Cardiac septum (tissue), 1 donor: ENCODE measurements at places on chromosomes 3 and 15. TPM values are rescaled to one million over a fixed set of nuclear protein-coding genes. Genes with fewer than 3 reads are reported as not detected.

The ZNF501 gene
- 4.4 TPM for total RNA-seq

The GNB4 gene
- 14.7 TPM for total RNA-seq

The GPR156 gene
- total RNA-seq: 0.11 TPM

The ARPIN gene
- 14.4 TPM for total RNA-seq

The AVEN gene
- total RNA-seq: 14.4 TPM

The TMEM44 gene
- 5.7 TPM for total RNA-seq

The MME gene
- 3.6 TPM for total RNA-seq

The ATG3 gene
- total RNA-seq: 41.0 TPM

The TGM4 gene
- total RNA-seq: not detected

The RTP1 gene
- not detected for total RNA-seq

The ANP32A gene
- total RNA-seq: 180 TPM

The TMF1 gene
- total RNA-seq: 22.8 TPM

The ARL6IP5 gene
- total RNA-seq: 167 TPM

The GOLGA8G gene
- not detected for total RNA-seq

The DUOXA2 gene
- not detected for total RNA-seq

The GOLGA8T gene
- total RNA-seq: 1.6 TPM

The GOLGA6L24 gene
- not detected for total RNA-seq

DNA sequence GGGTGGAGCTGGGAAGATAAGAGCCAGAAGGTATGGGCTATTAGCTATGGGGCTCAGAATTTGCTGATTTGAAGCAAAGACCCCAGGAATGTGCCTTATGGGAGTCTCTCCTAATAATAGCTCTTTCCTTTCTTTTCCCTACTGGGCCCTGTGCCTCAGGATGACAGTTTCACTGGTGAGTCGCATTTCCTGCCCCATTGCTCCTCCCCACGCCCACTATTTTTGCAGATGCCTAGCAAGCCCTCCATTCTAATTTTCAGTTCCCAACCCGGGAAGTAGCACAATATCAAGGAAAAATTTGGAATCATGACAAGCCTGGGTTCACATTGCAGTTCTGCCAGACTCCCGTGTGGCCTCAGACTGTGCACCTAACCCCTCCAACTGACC lies 583 bp downstream of the IL17RE start:
- DNase-seq: no peak

GRCh38 chr3:139689122-139689521 lies 11.3 kb upstream of the NMNAT3 start:
- no peak for DNase-seq

DNA sequence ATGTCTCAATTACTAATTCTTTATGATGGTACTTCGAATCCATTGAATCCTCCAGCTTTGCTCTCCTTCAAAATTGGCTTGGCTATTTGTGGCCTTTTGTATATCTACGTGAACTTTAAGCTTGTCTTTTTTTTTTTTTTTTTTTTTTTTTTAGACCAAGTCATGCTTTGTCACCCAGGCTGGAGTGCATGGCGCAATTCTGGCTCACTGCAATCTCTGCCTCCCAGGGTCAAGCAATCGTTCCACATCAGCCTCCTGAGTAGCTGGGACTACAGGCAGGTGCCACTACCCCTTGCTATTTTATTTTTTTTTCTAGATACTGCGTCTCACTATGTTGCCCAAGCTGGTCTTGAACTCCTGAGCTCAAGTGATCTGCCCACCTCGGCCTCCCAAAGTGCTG lies 7.7 kb upstream of the DIPK2A start:
- DNase-seq: no peak

GRCh38 chr15:88636050-88636449 lies 2.8 kb upstream of the ISG20 start:
- DNase-seq: no peak

DNA sequence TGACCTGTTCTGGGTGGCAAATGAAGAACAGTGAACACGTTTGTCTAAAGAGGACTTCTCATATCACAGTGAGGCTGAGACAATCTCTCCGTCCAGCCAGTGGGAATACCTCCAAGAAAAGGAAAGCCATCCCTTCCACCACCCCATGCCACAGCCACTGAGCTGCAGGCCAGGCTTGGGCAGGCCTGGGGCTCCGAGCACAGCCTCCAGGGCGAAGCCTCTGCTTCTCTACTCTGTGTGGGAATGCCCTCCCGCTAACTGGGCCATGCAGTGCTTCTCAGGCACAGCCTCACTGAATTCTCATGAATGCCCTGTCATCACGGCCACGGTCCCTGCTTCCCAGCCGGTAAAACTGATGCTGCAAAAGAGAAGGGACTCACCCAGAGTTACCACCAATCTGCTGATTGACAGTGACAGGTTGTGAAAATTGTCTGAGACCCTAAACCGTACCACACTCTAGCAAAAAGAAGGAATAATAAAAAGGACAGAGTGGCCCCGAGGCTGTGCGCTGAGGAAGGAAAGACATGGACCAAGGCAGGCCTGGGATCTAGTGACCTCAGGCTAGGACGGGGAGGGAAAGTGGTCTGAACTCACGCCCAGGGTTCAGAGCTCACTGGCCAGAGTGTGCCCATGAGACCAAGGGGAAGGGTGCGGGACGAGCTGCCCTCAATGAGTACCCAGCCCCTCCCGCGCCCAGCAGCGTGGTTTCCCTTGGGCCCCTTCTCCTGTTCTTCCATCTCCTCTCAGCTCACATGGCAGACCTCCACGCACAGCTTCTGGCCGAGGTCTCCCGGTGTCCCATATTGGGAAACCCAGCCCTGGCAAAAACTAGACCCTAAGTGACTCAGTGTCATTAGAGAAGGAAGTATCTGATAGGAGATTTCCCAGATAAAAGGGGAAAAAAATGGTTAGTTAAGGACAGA lies 52.8 kb downstream of the DHX30 start:
- no peak for DNase-seq

- no peak for DNase-seq
Measured at GRCh38 chr3:12750223-12750622, 8.8 kb downstream of the TMEM40 start.

GRCh38 chr15:80228959-80229610 lies 22.9 kb downstream of the CTXND1 start:
- no peak for DNase-seq

GRCh38 chr15:46872981-46873330 lies 844.3 kb upstream of the SEMA6D start:
- DNase-seq: no peak

GRCh38 chr3:172209333-172210321 lies 170.2 kb downstream of the FNDC3B start:
- peak; percentile 83 for DNase-seq

GRCh38 chr3:53649816-53650215 lies 155.4 kb downstream of the CACNA1D start:
- DNase-seq: no peak

GRCh38 chr15:59017449-59017848 lies 30.0 kb downstream of the RNF111 start:
- no peak for DNase-seq

DNA sequence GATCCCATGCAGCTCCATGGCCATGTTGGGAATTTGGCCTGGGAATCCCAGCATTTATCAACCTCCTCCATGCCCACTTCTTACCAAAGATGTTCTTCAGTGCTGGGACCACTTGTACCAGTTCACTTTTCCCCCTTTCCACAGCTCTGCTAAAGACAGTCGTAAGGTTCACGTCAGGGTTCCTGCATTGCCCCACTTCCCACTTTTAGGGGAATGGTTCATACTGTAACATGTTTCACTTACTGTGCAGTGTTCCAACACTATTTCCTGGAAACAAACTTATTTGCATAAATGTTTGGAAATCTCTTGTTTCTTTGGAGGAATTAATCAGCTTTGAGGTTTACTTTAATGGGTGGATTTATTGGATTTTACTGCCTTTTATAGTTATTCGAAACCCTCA lies 17.0 kb downstream of the APH1B start:
- no peak for DNase-seq

DNA sequence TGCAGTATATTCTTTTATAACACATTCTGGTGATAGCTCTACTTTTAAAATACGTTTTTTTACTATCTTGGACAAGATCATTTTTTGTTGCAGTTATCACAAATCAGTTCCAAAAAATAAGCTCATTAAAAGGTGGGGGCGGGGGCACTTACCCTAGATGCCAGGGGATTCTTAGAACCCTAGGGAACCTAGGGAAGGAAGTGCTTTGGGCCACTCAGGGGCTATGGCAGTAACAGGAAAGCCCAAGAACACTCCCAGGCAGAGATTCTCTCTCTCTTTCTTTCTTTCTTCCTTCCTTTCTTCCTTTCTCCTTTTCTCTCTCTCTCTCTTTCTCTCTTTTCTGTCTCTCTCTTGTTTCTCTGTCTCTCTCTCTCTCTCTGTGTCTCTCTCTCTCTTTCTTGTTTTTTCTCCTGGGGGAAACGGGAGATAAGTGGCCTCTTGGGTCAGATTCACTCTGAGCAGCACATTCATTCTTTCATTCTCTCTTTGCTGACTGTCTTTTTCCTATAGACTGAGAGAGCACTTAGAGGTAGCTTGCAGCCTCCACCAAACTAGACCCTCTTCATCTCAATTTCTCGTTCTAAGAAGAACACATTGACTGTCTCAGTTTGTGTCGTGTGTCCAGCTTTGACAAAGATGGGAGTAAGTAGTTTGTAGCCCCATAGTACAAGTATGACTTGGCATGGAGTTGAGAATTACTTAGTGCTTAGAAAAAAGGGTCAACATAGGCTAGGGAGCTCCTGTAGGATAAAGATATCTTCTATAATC lies 16.6 kb downstream of the SCAANT1 start:
- DNase-seq: no peak

DNA sequence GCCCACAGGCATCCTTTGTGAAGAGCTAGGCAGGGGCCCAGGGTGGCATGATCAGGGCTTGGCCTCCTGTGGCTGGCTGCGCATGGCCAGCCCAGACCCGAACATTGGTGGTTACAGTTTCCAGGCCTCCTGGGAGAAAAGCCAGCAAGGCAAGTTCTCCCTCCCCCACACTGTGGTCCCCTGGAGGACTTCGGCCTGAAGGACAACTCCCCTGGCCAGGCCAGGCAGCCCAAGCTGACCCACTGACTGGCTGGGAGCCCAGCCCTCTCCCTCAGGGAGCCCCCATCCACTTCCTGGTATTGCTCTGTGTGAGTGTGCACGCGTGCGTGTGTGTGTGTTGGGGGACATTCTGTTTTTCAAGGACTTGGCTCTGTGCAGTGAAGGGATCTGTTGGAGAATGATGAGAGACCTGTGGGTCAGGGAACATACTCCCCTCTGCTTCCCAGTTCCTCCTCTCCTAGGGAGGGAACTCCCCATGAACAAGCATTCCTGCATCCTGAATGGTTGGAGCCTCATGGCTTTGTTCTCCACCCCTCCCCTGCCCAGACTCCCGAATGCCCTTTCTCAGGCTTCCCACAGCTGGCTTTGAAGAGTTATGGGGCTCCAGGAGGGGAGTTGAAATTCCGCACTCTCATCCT lies 29.5 kb downstream of the CORO2B start:
- DNase-seq: peak; percentile 79

GRCh38 chr3:34619990-34620389 lies 821.6 kb downstream of the PDCD6IP start:
- DNase-seq: no peak

- no peak for DNase-seq
Measured at GRCh38 chr15:39442898-39443297, 138.0 kb upstream of the THBS1 start.

DNA sequence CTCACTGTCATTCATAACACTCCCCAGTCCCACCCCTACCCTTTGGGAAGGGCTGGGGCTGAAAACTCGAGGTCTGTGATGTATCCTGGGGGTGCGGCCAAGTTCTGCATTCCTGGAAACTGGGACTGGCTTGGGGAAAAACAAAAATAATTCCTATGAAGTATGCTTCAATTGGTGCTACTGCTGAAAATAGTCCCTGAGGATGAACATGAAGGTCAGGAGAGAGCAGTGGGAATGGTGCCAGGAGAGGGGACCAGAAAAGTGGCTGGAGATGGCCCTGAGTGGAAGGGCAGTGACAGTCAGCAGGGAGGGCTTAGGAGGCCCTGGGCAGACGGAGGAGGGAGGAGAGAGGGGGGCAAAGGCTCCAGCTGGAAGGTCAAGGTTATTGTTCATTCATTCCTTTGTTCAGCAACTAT lies 4.8 kb upstream of the ISLR start:
- DNase-seq: peak; percentile 72

- no peak for DNase-seq
Measured at GRCh38 chr3:170714562-170715535, 129.0 kb upstream of the SLC7A14 start.

DNA sequence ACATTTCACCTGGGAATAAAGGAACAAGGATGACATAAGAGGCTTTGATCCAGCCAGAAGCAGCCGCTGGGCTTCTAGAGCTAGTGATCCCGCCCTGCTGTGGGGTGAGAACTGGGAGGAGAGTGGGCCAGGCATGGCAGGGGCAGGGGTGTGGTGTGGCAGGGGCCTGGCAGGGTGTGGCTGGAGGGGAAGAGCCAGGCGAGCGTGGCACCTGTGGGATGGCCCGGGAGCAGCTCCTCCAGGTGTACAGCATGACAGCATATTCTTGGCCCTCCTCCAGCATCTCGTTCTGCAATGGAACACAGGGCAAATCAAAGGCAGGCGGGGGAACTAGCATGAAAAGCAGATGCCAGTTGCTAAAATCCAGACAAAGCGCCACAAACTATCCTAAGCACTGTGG lies 35.5 kb downstream of the CYFIP1 start:
- DNase-seq: no peak

GRCh38 chr3:45647148-45647619 lies 42.0 kb upstream of the SACM1L start:
- no peak for DNase-seq

DNA sequence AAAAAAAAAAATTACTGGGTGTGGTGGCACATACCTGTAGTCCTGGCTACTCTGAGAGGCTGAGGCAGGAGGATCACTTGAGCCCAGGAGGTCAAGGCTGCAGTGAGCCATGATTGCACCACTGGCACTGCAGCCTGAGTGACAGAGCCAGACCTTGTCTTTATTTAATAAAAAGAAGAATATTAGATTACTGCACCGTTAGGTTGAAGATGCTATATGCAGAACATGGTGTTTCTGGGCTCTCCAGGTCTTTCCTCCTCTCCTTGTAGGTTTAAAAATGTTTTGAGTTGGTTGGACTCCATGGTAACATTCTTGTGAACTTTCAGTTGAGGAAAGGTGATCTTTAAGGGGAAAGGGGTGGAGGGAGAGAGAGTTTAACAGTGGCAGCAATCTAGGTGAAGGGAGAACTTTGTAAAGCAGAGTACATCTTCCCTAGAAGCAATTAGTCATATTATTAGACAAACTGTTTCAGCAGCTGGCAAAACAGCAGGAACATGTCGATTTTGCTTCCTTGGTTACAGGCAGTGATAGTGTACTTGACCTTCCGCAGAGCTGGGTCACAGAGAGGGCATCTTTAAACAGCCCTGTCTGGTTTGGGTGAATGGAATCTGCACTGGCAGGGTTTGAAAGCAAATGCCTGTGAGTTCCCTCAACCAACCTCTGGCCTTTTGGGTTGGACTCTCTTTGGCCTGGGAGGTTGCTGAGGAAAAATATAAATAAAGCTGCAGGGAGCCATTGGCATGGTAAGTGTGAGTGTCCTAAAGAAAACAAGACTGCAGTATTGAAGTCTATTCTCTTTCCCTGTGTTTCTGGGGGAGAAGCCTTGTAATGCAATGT lies 42.8 kb downstream of the NR2C2 start:
- no peak for DNase-seq

GRCh38 chr3:101676216-101676764 lies 642 bp downstream of the ZBTB11 start:
- DNase-seq: peak; percentile 97
